ENCODE measurements at places on chromosomes 7 and 10.

GRCh38 chr10:79628083-79628482, 17.3 kb downstream of the SFTPA1 start:
- DNase-seq = no peak

- DNase-seq = no peak
These were observed 120.5 kb upstream of the IMMP2L start for GRCh38 chr7:111682588-111683340.

DNA sequence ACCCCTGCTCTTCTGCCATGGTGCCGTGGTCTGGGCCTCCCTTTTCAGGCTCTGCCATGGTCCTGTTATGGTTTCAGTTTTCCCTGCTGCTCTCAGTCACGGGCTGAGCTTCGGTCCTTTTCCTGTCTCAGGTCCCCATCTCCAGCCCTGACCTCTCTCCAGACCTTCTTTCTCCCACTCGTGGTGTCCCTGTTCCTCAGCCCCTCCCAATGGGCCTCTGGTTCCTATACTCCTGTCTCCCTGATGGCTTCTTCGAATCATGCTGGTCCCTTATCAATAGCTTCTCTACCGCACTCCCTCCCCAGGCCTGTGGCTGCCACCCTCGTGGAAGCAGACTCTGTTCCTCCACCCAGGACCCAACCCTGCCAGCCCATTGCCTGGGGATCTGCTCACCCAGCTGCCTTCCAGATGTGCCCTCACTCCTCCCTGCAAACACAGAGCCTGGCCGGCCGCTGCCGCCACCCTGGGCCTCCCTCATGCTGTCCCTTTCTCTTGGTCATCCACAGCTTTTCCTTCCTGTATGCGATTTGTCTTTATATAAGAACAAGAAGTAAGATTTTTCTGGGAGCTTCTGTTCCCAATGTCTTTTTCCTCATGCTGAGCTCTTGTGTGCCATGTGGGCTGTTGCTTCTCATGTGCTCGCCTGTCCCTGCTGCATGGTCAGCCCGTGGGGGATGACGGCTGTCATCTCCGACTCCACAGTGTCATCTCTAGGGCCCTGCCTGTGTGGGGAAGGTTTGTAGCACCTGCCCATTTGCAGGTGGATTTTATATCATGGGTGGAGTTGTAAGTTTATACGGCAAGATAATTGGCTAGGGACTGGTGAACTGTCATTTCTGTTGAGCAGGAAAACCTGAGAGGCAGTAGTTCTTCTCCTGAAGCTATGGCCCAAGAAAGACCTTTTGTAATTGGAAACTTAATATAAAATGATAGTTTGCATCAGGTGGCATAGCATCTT, 126.7 kb downstream of the NT5C2 start:
- DNase-seq = no peak

- no peak for DNase-seq
These were observed 2.5 kb downstream of the CYREN start for GRCh38 chr7:135168001-135168400.

GRCh38 chr7:92882760-92883159, 46.4 kb upstream of the CDK6 start:
- DNase-seq = no peak

GRCh38 chr7:152674860-152675758, 832 bp downstream of the XRCC2 start:
- DNase-seq = no peak
